Amygdala (tissue), 56 donors: ENCODE measurements at places on chromosomes 12 and 14.

DNA sequence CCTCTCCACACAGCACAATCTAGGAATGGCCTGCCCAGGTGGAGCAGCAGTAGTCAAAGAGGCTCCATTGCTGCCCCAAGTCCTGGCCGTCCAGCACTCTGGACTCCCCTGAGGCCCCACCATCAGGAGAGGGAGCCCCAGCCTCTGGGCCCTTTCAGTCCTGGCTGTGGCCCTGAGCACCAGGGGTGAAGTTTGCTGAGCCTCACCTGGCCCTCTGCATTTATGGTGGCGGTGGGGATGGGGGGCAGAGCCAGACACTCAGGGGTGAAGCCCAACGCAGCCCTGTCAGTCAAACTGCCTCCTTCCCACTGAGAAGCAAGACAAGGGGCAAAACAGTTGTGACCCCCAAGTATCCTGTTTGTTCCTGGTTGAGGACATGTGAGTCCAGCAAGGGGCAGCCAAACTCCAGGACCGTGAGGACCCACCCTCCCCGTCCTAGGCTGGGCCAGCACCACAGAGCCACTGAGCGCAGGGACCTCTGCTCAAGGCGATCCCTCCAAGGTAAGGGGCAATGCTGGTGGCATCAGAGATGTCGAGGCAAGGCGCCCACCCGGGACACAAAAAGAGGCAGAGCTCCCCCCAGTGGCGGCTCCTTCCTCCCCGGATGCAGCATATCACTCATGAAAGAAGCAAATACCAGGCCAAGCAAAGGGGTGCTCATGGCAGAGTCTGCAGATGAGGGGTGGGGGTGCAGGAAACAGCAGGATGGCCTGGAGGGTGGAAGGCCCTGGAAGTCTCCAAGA, 4.8 kb upstream of the AMN start:
- no peak for DNase-seq

DNA sequence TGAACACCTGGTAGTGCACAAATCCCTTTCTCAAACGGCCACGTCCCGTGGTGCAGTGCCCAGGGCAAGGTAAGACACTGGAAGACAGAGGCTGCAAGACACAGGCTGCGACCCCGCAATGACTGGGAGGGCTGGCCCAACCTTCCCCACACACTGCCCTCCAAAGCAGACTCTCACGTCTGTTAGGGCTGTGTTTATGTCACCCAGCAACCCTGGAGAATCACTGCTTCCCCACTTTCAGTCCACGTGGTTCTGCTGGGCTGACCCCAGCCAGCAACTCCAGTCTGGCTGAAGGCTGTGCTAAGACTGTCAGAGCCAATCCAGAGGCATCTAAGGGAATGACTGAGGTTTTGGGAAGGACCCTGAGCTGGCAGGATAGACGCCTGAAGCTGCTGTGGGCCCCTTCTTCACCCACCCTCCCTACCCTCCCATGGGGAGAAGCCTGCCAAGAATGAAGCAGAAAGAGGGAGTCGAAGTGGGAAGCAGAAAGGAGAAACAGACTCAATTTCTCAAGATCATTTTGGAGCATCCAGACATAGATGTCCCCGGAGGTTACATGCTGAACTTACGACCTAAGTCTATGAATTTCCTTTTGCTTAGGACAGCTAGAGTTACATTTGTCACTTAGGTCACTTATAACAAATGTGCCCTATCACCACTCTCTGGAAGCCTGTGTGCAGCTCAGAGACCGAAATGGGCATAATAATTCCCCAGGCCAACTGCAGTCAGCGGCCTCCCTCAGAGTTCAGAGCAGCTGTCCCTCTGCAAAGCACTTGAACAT, 11.7 kb downstream of the KDM2B start:
- no peak for DNase-seq

DNA sequence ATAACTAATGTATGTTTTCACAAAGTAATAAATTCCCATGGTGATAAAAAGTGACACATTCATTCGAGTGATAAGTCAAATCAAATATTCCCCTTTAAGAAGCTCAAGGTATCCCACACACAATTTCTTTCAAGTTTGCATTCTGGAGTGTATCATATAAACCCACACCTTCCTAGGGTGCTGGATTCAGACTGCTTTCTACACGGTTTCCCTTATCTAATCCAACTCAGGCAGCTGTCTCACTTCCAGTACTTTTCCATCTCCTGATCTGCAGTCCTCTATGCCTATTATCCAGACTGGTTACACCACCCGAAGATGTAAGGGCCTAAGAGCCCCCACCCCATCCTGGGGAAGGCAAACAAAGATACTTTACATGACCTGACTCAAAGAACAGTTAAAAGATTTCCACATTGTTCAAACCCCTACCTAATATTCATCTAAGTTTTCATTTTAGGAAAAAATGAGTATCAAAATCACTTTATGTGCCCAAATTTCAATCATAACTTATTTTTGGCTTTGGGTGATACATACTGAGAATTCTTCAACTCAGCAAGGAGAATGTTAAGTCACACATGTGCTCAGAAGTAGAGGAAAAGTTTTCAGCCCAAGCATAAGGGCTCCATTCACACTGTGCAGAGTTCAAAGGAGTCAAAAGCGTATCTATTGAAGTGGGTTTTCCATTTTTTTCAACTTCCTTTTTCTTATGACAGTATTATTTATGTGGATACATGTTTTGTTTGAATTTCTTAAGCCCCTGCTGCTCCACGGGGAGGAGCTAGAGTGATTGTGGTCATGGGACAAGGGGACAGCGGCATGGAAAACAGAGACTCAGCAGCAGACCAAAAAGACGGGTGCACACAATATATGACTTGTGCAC, 41.8 kb downstream of the CORO1C start:
- DNase-seq, result no peak

DNA sequence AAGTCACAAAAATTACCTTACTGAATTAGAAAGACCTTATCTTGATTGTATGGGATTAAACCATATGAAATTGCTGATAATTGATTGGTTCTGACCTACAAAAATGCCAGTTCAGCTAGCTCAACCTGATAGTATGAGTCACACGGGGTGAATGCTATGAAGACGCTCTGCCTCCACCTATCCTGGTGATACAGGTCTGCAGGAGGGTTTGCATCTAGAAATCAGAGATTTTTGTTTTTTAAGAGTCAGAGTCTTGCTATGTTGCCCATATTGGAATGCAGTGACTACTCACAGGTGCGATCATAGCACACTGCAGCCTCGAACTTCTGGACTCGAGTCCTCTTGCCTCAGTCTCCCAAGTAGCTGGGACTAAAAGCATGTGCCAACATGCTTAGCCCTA, 120.4 kb downstream of the HMGA2 start:
- no peak for DNase-seq

DNA sequence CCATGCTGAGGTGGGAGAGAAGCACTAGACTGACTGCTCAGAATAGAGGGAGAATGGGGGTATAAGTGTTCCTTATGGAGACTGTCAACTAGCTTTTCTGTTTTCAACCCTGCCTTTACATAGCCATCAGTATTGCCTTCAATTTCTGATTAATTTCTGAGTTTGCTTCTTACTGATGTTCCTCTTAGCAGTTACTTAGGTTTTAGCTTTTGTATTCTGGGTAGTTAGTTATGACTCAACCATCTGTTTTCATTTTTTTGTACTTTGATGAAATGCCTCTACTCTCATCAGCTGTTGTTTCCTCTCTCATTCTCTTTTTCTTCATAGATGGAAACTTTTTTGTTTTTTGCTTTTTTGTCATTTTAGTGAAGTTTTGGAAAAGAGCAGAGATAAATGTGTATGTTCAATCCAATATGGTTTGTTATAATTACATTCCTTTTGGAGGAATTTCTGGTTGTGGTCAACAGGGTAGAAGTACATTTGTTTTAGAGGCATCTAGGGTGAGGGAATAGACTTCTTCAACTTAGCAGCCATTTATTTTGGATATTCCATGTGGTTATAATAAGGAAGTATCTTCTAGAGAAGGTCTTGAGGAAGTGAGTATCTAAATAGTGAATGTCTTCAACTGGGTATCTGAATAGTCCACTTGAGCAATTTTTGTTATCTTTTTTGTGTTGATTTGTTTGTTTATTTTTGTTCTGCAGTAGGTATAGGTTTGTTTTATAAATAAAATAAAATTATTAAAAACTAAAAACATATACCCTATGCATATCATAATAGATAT, 29.6 kb downstream of the PMCH start:
- no peak for DNase-seq

DNA sequence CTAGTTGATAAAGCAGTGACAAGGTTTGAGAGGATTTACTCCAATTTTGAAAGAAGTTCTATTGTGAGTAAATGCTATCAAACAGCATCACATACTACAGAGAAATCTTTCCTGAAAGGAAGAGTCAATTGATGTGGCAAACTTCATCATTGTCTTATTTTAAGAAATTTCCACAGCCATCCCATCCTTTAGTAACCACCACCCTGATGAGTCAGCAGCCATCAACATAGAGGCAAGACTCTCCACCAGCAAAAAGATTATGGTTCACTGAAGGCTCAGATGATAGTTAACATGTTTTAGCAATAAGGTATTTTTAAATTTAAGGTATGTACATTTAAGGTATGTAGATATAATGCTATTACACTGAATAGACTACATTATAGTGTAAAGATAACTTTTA, 122.1 kb upstream of the ARHGAP5 start:
- no peak for DNase-seq

- no peak for DNase-seq
Measured at GRCh38 chr12:70880744-70881143, 39.8 kb downstream of the PTPRR start.

GRCh38 chr12:126243814-126244440, 1178.7 kb downstream of the AACS start:
- DNase-seq, result no peak

DNA sequence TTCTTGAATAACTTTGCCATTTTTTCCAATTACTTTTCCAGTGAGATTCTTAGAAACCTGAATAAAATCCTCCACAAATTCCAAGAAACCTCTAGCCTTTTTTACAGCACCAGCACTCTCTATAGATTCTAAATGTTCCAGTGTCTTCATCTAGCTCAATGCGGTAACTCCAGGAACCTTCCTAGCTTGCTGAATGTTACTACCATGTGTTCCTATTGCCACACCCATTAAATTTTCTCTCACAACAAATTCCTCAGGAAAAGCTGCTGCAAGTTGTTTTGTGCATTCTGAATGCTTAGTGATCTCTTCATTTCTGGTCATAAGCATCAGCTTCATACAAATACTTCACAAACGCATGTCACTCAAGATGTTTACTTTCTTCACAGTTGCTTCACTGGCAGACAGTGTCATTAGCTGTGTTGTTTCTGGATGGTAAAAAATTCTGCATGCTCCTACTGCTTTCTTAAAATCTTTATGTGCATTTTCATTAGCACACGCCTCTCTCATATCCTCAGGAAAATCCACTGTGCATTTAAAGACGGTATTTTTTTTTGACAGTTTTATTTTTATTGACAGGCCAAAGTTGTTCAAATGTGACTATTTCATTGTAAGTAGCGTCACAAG, 106.7 kb downstream of the PPHLN1 start:
- DNase-seq, result no peak

DNA sequence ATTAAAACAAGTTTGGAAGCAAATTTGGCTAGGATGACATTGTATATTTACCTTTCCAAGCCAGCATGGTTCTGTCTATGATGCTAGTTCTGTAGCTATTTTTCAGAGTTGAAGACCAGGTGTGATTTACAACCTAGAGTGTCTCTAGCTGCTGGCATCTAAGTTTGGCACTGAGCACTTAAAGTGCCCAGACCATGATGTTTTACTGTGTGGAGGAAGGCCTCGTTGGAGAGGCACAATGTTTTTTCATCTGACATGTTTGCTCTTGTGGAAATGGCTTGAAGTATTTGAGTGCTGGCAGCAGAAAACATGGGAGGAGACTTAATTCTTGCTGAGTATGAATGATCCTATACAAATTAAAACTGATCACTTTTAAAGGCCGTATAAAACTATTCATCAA, 13.0 kb upstream of the C12orf71 start:
- no peak for DNase-seq

DNA sequence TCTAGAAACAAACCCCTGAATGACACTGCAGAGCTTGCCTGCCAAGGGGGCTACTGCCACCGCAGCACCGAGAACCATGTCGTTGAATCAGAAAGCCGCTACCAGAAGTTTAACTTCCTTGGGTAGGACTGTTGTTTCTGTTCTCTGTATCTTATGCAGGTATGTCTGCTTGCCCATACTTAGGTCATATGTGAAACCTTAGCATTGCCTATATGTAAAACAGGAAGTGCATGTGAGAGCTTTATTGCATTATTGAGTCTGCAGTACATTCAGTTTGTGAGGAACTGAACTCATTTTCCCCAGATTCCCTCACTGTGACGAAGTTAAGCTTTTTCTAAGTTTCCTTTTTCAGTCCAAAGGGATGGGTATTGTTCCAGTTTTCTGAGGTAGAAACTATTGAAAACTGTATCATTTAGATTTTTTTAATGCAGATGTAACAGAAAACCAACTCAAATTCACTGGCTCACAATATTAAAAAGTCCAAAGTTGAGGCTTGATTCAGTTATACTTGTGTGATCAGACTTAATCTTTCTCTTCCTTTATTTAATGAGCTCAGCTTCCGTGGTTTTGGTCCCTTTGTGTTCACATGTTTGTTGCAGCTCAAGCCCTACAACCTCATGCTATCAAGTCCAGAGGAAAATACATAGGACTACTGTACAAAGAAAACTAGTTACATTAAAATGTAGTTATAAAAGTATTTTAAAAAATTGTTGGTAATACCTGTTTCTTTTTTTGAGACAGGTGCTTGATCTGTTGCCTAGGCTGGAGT, 6.9 kb downstream of the FBXO34 start:
- no peak for DNase-seq
